ENCODE measurements at places on chromosomes 4 and X.

DNA sequence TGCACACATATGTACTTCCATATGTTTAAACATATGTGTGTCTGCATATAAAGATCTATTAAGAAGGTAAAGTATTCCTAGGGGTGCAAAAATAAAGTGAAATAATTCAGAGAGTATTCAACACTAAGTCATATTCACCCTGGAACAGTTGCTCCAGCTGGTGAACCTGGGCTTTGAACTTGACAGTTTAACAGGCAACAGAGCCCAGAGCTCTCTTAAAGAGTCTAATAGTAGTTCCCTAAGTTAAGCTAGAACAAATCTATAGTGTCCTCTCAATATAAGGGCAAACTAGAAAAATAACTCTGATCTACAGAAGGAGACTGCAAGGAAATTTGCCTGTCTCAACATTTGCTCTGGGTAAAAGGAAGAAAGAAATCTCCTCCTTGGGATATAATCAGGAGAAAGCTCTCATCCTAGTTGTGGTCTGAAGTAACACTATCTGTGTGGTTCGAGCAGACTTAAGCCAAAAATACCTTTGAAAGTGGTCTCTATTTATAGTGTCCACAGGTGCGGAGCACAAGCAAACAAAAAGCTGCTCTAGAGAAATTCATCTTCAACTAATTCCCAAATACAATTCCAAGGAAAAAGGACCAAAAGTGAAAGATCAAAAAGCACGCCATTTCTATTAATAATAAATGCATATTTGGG lies 29.9 kb downstream of the VEGFC start:
- DNase-seq, result no peak

DNA sequence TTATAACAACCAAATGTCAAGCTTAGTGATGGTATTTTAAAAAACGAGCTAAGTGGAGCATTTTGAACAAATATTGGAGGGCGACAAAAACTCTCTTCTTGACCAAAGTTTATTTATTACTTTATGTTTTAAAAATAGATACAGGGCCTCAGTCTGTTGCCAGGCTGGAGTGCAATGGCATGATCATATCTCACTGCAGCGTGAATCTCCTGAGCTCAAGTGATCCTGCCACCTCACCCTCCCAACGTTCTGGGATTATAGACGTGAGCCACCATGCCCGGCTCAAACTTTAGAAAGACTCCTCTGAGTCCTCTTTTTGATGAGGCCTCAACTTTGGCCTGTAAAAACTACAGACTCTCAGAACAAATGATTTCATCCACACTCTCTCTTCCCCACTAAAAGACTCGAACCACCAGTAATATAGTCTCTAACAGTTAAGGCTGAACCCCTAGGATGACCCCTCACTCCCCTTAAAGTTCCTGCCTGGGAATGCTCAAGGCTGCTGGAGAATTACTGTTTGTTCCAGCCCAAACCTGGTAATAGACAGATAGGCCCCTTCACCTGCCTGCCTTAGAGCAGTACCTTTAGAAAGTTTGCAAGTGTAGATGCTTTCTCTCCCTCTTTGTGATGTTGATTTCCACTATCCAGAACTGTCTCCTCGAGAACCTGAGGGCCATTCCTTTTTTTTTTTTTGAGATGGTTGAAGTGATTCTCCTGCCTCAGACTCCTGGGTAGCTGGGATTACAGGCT lies 55.3 kb upstream of the HPSE start:
- peak; percentile 39 for DNase-seq

GRCh38 chrX:64093761-64094160 lies 111.7 kb downstream of the AMER1 start:
- peak; percentile 63 for DNase-seq

- peak; percentile 57 for DNase-seq
These were observed 173.2 kb downstream of the CBLL2 start for GRCh38 chrX:22445880-22446279.

DNA sequence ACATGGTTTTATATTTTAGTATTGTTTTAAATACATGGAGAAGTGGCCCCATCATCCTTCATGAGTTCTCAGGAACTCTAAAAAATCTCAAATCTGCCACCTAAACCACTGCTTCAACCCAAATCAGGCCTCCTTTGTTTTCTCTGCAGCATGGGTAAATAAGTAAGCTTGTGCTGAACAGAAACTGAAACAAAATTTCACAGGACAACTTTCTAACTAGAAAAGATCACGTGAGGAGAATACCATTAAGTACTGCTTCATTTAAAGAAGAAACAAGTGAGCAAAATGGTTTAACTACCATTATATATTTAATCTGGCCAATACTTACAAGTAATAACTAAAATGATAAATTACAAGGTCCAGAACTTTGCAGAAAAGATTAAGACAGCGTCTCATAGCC lies 2.5 kb downstream of the ARAP2 start:
- no peak for DNase-seq

GRCh38 chr4:56276547-56276946 lies 110.7 kb downstream of the AASDH start:
- DNase-seq, result no peak

DNA sequence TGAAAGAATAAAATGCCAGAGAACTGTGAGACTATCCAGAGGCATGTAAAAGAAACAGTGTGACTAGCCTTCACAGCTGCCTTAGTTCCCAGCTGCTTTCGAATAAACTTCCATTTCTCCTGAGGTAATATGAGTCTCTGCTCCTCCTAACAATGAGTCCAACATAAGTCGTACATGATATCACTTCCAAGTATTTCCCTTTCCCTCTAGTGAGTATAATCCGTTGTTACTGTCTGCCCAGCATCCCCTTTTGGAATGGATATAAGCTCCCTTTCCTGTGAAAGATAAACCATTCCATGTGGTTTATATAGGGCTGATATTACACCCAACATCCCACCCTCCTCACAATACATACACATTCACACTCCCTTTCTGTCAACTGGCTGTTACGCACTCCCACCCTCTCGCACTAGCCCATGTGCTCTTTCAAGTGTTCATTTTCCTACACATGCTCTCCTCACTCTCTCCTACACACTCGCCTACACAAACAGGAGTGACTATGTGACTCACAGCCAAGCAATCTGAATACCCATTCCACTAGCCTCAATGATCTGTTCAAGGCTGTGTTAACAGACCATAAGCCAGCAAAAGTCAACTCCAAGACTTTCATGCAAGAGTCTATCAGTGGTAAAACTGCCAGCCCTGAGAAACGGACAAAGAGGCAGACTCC lies 5.0 kb downstream of the NAF1 start:
- no peak for DNase-seq

Measured in endodermal cell (in vitro differentiated cells).